ENCODE measurements at places on chromosomes 2 and 18.

DNA sequence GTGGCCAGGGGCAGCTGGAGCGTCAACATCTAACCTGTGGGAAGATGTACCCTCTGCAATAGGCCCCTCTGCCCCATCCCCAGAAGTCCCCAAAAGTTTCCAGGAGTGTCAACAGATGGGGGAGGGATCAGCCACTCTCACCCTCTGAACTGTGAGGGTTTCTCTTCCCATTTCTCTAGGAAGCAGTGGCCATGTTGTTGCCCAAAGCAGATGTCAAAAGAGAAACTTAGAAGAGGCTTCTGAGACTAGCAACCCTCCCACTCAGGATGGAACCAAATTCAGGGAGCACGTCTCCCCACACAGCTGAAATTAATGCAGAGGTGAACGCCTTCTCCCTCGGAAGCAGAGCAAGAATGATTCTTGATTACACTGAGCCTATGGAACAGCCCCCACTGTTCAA, 70.3 kb downstream of the ARL4C start:
- no peak for DNase-seq

- DNase-seq = no peak
Observed at GRCh38 chr2:179057737-179058136, 7.8 kb upstream of the CCDC141 start.

DNA sequence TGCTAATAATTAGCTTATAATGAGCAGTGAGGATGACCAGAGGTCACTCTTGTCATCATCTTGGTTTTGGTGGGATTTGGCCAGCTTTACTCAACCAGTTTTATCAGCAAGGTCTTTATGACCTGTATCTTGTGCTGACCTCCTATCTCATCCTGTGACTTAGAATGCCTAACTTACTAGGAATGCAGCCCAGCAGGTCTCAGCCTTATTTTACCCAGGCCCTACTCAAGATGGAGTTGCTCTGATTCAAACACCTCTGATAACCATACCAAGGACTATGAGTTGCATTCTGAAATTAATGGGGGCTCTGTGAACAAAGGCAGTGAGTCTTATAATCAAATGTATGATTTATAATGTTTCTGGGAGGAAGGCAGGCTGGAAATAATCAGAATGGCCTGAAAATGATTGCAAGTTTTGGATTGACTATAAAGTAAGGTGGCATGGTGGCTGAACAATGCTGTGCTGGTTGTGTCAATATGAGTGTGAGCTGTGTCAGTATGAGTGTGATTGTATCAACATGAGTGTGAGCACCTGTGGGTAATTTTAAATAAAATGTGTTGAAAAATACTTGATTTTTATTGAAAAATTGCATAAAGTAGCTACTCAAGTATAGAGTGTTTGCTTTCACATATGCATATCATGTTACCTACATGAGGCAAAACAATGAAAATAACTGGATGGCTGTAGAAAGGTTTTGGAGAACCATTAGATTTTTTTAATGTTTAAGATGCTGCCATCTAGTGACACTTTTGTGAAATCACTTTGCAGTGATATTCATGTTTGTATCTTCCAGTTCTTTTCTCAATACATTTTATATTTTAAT, 103.0 kb downstream of the KYNU start:
- DNase-seq = no peak

DNA sequence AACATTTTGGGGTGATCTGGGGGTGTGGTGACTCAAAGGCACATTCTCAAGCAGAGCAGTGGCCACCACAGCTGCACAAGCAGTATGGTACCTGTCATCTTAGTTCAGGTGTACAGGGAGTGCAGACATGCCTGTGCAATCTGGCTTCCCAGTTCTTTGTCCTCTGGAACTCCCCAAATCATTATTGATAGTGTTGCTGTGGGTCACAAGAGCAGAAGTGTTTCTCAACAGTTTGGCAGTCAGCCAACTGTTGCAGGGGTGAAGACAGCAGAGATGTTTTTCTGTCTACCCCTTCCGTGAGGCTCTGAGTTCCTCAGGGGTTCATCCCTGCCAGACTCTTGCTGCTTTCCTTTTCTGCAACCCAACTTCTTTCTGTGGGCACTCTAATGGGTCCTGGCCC, 206.5 kb upstream of the ZSWIM2 start:
- DNase-seq = no peak

DNA sequence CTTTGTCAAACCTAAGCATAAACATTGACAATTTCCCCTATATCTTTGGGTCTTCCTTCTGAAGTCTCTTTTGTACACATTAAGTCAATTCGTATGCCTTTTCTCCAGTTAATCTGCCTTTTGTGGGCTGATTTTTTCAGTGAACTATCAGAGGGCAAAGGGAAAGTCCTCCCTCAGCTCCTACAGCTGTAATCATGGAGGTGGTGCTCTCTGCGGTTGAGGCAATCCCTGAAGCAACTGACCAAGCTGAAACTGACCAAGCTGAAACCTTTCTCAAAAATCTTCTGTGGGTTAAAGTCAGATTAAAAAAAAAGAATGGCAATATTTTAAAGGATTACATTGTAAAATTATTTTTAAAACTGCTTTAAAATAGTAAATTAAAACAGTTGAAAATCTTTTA, 105.8 kb upstream of the DNAJC10 start:
- no peak for DNase-seq

- DNase-seq = no peak
Observed at GRCh38 chr2:172834881-172835280, 99.2 kb downstream of the RAPGEF4 start.

Measured in H1 (cell line).